ENCODE measurements at places on chromosomes 7 and 10.

- no peak overlapping the region for H3K27ac ChIP-seq
- H3K36me3 ChIP-seq = no peaks in the 10 kb centered on the region
- no peaks in the 10 kb centered on the region for H3K27me3 ChIP-seq
- no peak for DNase-seq
- H3K4me1 ChIP-seq = 0 out of 2 replicates have a peak, but pooled peaks cover 3% of the 10 kb centered on the region
These were observed 265.8 kb downstream of the DNAJB6 start for GRCh38 chr7:157602581-157602980.

DNA sequence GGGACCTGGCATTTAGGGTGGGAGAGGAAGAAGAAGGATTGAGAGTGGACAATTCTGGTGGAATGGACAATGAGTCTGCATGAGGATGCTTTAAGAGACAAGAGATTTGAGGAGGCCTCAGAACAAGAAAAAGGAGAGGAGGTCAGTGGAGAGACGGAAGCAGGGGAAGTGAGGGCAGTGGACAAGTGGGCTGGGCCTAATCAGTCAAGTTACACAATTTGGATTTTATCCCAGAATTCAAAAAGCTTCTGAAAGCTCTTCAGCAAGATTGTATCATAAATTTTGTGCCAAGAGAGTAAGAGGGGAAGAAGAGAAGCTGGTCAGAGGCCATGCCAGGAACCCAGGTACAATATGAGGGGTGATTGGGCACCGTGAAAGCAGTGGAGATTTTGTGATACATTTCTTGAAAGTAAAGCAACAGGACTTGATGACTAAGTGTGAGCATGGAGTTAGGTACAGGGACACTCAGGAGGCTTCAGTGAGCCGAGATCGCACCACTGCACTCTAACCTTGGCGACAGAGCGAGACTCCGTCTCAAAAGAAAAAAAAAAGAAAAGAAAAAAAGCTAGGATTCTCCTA lies 19.3 kb upstream of the TSPAN13 start:
- H3K4me3 ChIP-seq = no peak overlapping the region
- no peaks in the 10 kb centered on the region for H3K27me3 ChIP-seq

GRCh38 chr7:97272237-97272975 lies 154.9 kb downstream of the SDHAF3 start:
- no peak overlapping the region for H3K27ac ChIP-seq
- no peak overlapping the region for H3K4me3 ChIP-seq

- H3K4me1 ChIP-seq = no peaks in the 10 kb centered on the region
- H3K4me3 ChIP-seq = no peak overlapping the region
- DNase-seq = no peak
- no peaks in the 10 kb centered on the region for H3K36me3 ChIP-seq
- no peak overlapping the region for H3K27ac ChIP-seq
- no peaks in the 10 kb centered on the region for H3K27me3 ChIP-seq
These were observed 53.4 kb downstream of the TMEM209 start for GRCh38 chr7:130151591-130152492.

- H3K4me3 ChIP-seq = no peak overlapping the region
- H3K4me1 ChIP-seq = peaks cover 8% of the 10 kb centered on the region
- no peak for DNase-seq
- no peaks in the 10 kb centered on the region for H3K36me3 ChIP-seq
These were observed 109.4 kb downstream of the ARHGAP22 start for GRCh38 chr10:48495282-48496045.

DNA sequence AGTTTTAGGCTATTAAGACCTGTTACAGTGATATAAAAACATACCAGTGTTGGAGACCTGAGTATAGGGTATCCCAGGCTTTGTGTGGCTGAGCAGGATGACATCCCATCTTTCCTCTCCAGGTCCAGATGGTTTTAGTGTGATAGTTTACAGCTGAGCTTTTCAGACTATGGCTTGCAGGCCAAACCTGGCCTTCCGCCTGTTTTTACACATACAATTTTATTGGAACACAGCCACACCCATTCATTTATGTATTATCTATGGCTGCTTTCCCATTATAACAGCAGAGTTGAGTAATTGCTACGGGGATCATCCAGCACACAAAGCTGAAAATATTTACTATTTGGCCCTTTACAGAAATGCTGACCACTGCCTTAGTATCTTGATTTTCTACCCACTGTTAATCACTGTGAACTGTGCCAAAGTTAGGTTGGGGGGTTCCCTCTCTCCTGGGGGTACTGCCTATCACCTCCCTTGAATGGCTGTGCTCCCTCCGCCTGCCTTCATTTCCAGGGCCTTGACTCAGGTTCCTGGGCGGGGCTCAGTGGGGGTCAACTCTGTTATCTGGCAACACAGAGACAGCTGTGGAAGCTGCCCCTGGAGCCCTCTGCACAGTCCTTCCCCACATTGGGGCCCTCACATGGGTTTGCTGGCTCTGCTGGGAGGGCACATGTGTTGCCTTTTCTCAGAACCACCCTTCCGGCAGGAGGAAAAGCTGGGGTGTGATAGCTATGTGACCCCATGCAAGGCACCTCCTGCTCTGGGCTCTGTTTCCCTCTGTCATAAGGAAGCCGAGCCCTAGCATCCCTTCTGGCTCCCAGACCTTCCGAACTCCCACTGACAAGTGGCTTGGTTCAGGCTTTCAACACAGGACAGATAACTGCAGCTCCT lies 40.3 kb upstream of the SH2D4B start:
- DNase-seq = no peak
- peaks cover 93% of the 10 kb centered on the region for H3K4me1 ChIP-seq
- no peaks in the 10 kb centered on the region for H3K27me3 ChIP-seq
- no peak overlapping the region for H3K4me3 ChIP-seq
- H3K27ac ChIP-seq = peak overlapping the region; percentile 87

- no peaks in the 10 kb centered on the region for H3K27me3 ChIP-seq
- H3K4me3 ChIP-seq = no peak overlapping the region
- no peak overlapping the region for H3K27ac ChIP-seq
- no peaks in the 10 kb centered on the region for H3K36me3 ChIP-seq
- no peaks in the 10 kb centered on the region for H3K4me1 ChIP-seq
These were observed 51.3 kb upstream of the GSAP start for GRCh38 chr7:77467408-77467807.

DNA sequence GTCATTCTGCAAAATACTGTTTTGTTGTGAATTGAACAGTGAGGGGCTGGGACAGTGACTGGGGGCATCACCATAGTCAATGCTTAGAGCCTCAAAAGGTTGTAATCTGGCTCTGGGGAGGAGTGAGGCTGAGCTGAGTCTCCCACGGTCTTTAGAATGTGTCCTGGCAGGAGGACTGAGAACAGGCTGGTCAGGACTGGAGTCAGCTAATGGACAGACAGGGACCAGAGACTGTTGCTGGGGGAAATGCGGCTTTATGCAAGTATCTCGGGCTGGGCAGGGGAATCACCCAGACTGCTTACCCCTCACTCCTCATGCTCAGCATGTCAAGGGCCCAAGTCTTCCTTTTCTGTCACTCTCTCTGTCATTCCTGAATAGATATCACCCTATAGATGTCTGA lies 346.5 kb downstream of the TYW1 start:
- DNase-seq = no peak
- H3K27ac ChIP-seq = no peak overlapping the region
- no peaks in the 10 kb centered on the region for H3K36me3 ChIP-seq
- H3K27me3 ChIP-seq = no peaks in the 10 kb centered on the region

DNA sequence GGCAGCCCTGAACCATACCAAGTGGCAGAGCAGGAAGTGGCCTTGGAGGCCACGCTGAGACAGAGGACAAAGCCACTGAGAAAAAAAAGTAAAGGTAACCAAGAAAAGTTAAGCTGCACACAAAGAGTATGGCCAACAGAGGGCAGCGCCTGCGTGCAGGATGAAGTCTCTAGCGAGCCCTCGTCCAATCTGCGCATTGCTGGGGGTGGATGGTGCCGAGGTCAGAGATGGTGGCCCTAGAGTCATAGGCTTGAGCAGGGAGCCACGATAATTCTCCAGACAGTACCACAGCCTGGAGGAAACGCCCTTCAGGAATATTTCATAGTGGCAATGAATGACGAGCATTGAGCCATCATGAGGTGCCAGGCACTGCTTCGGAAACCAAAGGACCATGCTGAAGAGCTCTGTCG lies 9.7 kb downstream of the ATP6V0E2 start:
- H3K4me1 ChIP-seq = no peaks in the 10 kb centered on the region
- DNase-seq = peak; percentile 63
- no peak overlapping the region for H3K4me3 ChIP-seq
- no peaks in the 10 kb centered on the region for H3K36me3 ChIP-seq
- H3K27ac ChIP-seq = no peak overlapping the region
- no peaks in the 10 kb centered on the region for H3K27me3 ChIP-seq

- DNase-seq = no peak
- no peaks in the 10 kb centered on the region for H3K36me3 ChIP-seq
- H3K4me1 ChIP-seq = no peaks in the 10 kb centered on the region
- no peaks in the 10 kb centered on the region for H3K27me3 ChIP-seq
These were observed 23.4 kb upstream of the C10orf67 start for GRCh38 chr10:23367896-23368595.

DNA sequence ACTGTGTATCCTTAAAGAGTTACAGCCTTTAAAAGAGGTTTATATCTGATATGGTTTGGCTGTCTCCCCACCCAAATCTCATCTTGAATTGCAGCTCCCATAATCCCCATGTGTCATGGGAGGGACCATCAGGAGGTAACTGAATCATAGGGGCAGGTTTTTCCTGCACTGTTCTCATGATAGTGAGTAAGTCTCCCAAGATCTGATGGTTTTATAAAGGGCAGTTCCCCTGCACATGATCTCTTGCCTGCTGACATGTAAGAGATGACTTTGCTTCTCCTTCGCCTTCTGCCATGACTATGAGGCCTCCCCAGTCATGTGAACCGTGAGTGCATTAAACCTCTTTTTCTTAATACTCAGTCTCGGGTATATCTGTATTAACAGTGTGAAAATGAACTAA lies 9.7 kb downstream of the RTKN2 start:
- H3K4me3 ChIP-seq = no peak overlapping the region
- no peak overlapping the region for H3K27ac ChIP-seq
- H3K27me3 ChIP-seq = no peaks in the 10 kb centered on the region
- DNase-seq = no peak
- H3K4me1 ChIP-seq = no peaks in the 10 kb centered on the region
- H3K36me3 ChIP-seq = peaks cover 1% of the 10 kb centered on the region

DNA sequence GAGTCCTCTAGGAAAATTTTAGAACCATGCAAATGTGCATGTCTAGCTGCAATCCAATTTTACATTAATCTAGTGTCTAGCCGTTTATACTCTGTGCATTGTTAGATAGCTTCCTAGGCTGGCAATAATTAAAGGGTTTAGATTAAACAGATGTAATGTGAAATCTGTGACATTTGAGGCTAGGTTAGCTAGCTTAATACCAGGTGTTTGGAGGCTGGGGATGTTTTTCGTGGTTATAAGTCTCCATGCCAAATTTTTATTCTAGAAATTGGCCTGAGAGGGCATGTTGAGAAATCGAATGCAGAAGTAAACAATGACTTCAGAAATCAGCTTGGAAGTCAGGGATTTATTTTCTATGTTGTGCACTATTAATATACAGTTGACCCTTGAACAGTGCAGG lies 94.2 kb downstream of the ST7 start:
- no peak overlapping the region for H3K27ac ChIP-seq
- H3K36me3 ChIP-seq = no peaks in the 10 kb centered on the region
- no peak overlapping the region for H3K4me3 ChIP-seq
- no peaks in the 10 kb centered on the region for H3K27me3 ChIP-seq

- no peaks in the 10 kb centered on the region for H3K27me3 ChIP-seq
- H3K4me3 ChIP-seq = no peak overlapping the region
- no peak for DNase-seq
- H3K36me3 ChIP-seq = no peaks in the 10 kb centered on the region
- H3K4me1 ChIP-seq = no peaks in the 10 kb centered on the region
These were observed 248.7 kb downstream of the FZD1 start for GRCh38 chr7:91512958-91513357.

GRCh38 chr7:140653319-140654108 lies 12.9 kb upstream of the DENND2A start:
- no peaks in the 10 kb centered on the region for H3K36me3 ChIP-seq
- peak; percentile 71 for DNase-seq
- no peaks in the 10 kb centered on the region for H3K27me3 ChIP-seq

DNA sequence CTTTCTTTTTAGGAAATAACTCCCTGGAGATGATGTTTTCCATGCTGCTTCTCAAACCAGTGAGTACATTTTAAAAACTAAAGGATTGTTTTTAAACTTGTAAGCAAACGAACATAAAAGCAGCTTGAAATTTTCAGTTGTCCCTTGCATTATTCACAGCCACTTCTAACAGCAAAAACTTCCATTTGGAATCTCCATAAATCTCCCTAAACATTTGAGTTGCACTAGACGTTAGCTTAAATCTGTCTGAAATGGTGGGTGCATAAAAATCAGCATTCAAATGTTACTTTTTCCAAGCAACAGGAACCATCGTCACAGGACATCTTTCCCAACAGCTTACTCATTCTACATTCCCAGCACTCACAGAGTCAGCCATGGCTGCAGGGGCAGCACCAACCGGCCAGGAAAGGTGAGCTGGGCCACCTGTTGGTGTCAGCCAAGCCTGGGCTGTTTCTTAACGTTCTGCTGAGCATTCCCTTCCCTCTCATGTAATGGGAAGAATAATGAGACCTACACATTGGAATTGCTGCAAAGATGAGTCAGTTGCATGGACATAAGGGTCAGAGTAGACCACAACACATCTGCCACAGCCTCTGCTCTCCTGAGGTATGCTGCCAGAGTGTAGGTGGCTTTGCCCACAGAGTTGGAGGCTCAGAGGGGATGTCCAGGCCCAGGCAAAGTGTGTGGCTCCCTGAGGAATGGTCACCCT lies 163.2 kb downstream of the TNS3 start:
- peak; percentile 12 for DNase-seq
- H3K4me3 ChIP-seq = no peak overlapping the region
- H3K27ac ChIP-seq = peak overlapping the region; percentile 31

DNA sequence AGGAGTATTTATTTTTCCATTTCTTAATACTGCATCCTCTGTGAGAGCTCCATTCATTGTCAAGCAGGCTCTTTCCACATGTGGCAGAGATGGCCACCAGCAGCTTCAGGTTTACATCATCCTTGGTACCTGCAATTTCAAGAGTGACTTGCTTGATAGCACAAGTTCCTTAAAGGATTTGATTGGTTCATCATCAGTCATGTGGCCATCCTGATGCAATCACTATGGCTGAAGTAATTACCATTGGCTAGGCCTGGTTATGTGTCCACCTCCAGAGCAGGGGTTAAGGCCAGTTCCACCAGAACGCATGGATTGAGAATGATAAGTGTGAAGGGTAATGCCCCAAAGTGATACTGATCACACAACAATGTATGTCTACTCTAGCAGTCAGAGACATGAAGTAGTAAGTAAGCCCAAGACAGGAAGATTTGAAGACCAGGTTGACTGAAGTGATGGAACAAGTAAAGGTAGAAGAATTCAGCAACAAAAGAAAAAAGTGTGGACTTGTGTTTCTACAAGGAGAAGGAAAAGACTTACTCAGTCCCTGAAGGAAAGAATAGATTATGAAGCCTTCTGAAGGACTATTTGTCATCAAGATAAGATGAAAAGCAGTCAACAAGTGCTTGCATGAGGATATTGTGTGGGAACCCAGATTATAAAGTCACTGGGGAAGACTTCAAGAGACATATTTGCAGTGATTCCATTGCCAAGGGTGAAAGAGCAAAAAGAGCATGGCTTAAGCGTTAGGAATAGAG lies 26.4 kb upstream of the PRKAR2B start:
- H3K27ac ChIP-seq = no peak overlapping the region
- H3K36me3 ChIP-seq = no peaks in the 10 kb centered on the region
- H3K27me3 ChIP-seq = no peaks in the 10 kb centered on the region
- no peak overlapping the region for H3K4me3 ChIP-seq

GRCh38 chr7:33705333-33705833 lies 200.0 kb upstream of the BMPER start:
- no peaks in the 10 kb centered on the region for H3K27me3 ChIP-seq
- DNase-seq = no peak
- H3K36me3 ChIP-seq = no peaks in the 10 kb centered on the region
- no peaks in the 10 kb centered on the region for H3K4me1 ChIP-seq
- H3K4me3 ChIP-seq = no peak overlapping the region

Measured in Caco-2 (cell line).